Astrocyte of the hippocampus (primary cell): ENCODE measurements at places on chromosomes 3 and 15.
A peak's percentile ranks its signal among the peaks of the same experiment; 100 is the strongest.

- DNase-seq = no peak
These were observed 5.5 kb upstream of the BUB1B start for GRCh38 chr15:40155270-40155910.

DNA sequence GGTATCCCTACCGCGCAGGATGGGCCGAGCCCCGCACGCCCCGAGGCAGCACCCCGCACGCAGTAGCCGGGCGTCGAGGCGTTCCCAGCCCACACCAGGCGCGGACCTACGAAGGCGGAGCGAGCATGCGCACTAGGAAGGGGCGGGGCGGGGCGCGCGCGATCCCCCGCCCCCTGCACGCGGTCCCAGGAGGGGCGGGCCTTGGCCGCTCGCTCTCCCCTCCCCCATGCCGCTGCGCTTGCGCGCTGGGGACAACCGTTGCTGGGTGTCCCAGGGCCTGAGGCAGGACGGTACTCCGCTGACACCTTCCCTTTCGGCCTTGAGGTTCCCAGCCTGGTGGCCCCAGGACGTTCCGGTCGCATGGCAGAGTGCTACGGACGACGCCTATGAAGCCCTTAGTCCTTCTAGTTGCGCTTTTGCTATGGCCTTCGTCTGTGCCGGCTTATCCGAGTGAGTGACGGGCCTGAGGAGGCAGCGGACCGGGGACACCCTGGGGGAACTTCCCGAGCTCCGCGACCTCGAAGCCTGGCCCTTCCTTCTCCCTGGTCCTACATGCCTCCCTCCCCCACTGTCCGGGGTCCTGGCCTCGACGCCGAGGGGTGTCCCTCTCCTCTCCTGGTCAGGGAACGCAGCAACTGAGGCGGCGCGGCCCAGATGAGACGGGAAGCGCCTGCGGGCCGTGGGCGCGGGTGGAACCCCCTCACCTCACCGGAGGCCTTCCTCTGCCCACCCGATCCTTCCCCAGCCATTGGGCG lies at the start of gene SPESP1:
Gene SPESP1, plus strand, starts transcription at position 258 of the 755 bp plus-strand sequence. Its CDS starts 129 bp downstream, at position 387.
- peak; percentile 26 for DNase-seq

DNA sequence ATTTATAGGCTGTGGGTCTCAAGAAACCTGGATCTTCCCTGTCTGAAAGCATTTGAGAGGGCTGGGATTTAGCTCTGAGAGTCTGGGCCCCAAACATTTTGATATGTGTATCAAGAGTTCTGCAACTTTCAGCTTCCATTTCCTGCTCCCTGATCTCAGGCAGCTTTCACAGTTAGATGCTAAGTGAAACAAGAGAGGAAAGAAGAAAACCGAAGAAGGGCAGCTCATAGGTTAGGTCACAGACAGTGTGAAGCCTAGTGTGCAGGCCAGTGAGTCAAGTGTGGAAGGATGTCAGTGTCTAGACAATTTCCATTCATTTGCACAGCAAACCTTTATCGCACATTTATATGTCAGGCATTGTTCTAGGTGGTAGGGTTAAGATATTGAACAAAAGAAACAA lies 173.6 kb upstream of the PROK2 start:
- no peak for DNase-seq

- peak; percentile 64 for DNase-seq
These were observed 38.9 kb downstream of the CPNE4 start for GRCh38 chr3:131995891-131996290.

DNA sequence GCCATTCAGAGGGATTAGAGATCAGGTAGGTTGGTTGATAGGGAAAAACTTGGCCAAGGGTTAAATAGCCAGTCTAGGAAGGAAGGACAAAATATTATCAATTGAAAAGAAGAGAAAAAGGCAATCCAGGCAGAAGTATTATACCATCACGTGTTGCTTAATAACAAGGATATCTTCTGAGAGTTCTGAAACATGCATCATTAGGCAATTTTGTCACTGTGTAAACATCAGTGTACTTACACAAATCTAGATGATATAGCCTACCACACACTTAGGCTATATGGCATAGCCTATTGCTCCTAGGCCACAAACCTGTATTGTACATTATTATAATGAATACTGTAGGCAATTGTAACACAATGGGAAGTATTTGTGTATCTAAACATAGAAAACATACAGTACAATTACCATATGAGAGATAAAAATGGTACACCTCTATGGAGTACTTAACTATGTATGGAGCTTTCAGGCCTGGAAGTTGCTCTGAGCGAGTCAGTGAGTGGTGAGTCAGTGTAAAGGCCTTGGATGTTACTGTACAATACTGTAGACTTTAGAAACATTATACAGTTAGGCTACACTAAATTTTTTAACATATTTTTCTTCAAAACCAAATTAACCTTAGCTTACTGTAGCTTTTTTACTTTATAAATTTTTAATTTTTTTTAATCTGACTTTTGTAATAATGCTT lies 2.7 kb downstream of the TEX55 start:
- DNase-seq = peak; percentile 7

GRCh38 chr3:160245261-160245800 lies 20.1 kb downstream of the C3orf80 start:
- DNase-seq = peak; percentile 11

DNA sequence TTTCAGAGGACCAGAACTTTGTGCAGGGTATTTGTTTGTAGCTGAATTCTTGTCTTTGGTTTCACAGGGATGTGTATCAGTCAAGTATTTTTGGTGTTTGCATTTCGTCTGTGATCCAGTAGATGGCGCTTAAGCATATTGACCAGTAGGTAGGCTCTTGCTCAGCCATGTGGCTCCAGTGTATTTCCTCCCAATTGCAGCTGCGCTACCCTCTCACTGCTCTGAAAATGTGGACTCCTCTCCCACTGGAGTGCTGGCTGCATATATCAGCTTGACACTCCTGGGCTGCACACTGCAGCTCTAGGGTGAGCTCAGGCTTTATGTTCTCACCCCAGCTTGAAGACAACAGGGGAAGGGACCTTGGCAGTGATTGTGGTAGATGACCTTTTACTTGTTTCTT lies 1264.3 kb upstream of the ALCAM start:
- peak; percentile 52 for DNase-seq

GRCh38 chr3:121819236-121819635 lies 15.6 kb downstream of the IQCB1 start:
- no peak for DNase-seq

DNA sequence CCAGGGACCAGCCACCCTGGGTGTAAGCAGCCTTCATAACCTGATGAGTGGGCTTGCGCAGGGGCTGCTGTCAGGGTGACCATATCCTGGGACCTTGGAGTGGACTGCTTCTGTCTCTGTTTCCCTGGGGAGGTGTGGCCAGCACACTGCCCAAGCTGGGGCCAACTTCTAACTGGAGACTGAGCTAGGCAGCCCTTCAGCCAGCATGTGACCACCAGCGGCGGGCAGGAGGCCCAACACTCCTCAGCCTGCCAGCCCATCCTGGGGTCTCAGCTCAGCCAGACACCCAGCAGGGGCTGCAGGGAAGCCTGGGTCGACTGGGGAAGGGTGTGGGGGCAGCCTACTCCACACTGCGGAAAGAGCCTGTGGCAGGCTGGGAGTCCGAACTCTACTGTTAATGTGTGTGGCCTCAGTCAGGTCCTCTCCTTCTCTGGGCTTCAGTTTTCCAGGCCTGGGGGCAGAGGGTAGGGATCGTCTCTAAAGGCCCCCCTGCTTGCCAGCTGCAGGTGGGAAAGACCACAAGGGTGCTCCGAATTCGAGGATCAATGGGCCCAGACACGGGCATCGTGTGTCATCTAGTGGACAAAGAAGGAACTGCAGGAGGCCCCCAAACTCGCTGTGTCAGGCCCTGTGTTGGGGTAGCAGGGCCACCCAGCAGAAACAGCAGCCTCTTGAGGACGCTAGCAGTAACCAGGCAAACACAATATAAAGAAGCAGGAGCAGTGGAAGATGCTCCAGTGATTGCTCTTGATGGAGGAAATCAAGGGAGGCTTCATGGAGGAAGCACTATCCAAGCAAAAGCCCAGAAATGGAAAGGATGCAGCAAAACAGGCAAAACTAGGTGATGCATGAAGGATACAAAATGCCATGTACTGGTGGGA lies 2.0 kb upstream of the SEMA3G start:
- DNase-seq = peak; percentile 68

- no peak for DNase-seq
These were observed 32.0 kb downstream of the GLB1 start for GRCh38 chr3:33064929-33065328.

DNA sequence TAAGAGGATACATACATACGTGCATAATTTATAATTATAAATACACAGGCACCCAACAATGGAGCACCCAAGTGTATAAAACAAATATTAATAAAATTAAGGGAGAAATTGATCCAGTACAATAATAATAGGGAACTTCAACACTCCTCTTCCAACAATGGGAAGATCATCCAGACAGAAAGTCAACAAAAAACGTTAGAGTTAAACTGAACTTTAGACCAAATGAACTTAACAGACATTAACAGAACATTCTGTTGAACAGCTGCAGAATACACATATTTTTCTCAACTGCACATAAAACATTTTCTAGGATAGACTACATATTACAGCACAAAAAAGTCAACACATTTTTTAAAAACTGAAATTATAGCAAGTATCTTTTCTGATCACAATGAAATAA lies 339.7 kb downstream of the CGGBP1 start:
- DNase-seq = no peak

DNA sequence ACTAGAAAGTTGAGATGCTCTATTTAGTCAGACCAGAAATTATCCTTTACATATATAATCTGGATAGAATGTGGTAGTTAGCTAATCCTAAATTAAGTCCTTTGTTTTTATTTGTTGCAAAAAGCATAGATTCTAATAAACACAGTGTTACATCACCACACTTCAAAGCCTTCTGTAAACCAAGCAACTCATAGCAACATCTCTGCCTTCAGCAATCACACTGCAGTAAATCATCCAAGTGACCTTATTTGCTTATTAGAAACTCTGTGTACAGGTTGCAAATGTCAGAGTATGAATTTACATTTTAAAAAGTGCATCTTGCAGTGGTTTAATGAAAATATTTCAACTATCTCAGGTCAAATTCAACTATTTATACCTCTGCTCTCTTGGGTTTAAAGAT lies 242.5 kb downstream of the GBE1 start:
- DNase-seq = no peak

DNA sequence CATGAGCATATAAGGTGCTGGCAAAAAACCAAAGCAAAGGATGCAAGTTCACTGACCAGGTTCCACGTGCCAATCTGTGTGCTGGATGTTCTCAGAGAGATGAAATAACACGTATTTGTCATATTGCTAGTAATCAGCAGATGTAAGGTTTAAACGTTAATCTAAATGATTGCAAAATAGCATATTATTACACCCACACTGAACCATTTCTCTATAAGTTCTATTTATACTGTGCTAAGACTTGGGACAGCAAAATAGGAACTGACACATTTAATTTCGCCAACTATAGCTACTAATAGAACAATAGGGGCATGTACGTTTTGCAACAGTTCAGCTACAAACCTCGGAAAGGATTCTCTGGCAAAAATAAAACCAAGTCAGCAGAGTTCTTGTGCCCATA lies 350.3 kb upstream of the ZNF385D start:
- no peak for DNase-seq

DNA sequence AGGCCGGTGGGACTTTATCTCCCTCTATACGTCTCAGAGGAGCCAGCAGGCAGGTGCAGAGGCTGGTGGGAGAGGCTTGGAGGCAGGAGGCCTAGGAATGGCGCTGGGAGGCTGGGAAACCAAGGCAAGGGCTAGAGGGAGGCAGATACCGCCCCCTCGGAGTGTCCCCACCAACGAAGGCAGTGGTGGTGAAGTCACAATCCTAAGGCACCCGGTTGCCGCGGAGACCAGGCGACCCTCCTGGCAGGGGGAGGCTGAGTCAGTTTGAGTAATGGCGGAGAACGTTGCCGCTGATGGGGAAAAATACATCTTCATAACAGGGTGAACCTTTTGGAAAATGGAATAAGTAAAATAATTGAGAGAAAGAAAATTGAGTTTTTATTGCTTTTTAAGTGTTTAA lies 29.9 kb upstream of the CACNA2D2 start:
- DNase-seq = no peak

DNA sequence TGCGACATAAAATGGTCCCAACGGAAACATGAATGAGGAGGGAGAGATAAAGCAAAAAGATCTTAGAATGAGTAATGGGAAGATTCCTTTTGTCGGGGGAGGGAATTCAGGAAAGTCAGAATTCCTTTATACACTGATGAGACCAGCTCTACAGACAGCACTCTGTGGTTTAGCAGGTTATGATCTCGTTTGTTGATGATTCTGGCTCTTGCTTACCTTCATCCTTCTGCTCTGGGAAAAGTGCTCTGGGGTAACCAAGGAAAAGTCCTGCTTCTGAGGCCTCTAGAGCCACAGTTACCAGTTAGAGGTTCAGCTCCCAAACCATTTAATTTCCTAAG lies 150.7 kb upstream of the NR2E3 start:
- no peak for DNase-seq

GRCh38 chr15:91826443-91826842 lies 27.1 kb upstream of the SLCO3A1 start:
- DNase-seq = no peak

DNA sequence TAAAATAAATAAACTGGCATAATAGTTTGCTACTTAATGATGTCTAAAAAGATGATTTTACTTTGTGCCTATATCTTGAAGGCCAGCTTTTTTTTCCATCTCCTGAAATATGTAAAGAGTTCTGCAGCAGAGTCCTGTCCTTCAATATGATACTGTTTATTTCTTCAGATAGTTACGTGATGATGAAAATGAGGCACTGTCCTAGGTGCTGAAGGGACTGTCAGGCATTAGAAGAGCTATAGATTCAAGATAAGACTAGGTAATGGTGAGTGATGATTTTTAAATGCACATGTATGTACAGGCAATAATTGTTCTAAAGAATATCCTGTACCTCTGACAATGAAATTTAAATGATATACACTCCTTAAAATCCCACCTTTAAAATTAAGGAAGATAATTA lies 326.9 kb upstream of the DNAJC19 start:
- DNase-seq = peak; percentile 64

- peak; percentile 81 for DNase-seq
These were observed 306.4 kb downstream of the MAGI1 start for GRCh38 chr3:65732051-65732935.

DNA sequence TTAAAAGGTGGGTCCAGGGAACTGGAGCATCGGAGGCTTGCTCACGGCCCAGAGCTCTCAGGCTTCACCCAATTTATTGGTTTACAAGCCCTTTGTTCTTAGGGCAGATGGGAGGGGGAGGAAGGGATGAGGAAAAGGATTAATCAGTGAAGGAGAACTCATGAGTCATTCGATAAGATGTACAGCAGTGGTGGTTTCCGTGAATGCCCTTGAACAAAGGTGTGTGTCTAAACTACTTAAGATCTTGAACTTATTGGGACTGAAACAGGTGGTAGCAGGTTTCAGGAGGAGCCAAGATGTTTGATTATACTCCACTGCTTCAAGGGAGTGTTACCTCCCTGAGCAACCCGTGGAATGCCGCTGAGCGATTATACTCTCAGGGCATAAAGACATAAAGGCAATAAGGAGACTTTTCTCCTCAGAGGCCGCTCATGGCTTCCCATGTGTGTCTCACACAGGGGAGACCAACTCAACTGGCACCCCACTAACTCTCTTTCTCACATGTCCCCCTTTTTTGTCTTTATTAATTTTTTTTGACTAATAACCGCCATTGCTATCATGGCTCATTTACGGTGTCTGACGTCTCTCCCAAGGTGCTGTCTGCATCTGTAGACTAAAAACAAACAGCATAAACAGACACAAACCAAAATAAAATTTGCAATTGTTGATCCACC lies 17.3 kb upstream of the SLC28A2 start:
- no peak for DNase-seq
